ENCODE measurements at places on chromosomes 1 and 21.

- no peak for DNase-seq
Measured at GRCh38 chr1:93475681-93476080, 27.8 kb downstream of the FNBP1L start.

- no peak for DNase-seq
Measured at GRCh38 chr1:66182551-66183178, 351.3 kb upstream of the SGIP1 start.

DNA sequence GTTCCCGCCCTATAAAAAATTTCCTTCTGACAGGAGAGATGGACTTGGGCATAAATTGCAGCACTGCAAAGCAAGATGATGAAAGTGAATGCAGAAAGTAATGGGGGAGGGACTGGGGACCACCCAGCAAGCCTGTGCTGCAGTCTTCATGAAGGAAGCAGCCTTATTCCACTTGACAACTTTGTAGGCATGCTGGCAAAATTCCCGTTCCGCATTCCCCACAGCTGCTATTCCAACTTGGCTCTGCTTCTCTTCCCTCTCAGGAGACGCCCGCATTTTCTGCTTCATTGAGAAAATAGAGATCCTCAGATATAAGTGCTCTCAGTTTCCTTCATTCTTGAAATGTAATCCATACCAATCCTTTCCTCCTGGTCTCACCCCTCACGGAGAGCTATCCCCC lies 2.4 kb downstream of the HMGB4 start:
- DNase-seq: no peak

GRCh38 chr1:54276617-54277450 lies 76.9 kb downstream of the MRPL37 start:
- DNase-seq: no peak

DNA sequence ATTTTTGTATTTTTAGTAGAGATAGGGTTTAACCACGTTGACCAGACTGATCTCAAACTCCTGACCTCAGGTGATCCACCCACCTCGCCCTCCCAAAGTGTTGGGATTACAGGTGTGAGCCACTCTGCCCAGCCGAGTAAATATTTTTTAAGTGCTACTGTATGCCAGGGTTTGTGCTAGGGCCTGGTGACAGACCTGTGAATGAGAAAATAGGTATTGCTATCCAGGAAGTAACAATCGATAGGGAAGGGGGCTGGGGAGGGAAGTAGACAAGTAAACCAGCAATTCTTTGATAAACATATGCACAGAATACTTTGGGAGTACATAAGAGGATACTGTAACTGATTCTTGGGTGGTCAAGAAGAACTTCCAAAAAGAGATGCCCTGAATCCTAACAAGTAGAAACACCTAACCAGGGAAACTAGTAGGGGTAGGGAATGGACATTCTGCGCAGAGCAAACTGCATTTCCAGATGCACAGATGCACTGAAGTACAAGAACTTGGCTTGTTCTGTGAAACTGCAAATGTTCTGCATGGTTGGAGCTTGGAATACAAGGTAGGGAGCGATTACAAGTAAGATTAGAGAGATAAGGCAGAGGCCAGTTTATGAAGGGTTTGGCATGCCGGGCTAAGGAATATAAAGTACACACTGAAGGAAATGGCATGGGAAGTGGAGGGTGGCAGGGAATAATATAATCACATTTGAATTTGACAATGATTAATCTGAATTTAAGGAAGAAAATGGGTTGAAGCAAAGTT lies 19.0 kb upstream of the DOCK7 start:
- DNase-seq: no peak

GRCh38 chr1:217261636-217262035 lies 369.3 kb downstream of the GPATCH2 start:
- DNase-seq: no peak

DNA sequence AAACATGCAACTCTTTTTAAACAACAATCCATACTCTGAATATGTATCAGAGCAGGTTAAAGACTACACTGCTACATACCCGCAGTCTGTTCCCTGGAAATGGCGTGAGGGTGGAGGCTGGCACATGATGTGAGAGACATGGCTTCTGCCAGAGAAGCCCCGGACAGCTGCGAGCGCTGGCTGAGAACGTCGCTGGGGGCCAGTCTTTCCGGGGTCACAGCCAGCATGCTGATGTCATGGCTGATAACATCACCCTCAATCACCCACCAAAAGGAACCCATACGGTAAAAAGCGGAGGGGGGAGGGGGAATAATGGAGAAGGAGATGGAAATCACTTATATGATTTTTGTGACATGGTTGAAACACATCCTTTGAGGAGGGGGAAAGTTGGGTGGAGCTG lies 29.1 kb downstream of the C1orf198 start:
- DNase-seq: no peak

- DNase-seq: no peak
Measured at GRCh38 chr1:110462964-110463363, 12.0 kb downstream of the PROK1 start.

- DNase-seq: no peak
Measured at GRCh38 chr1:230456478-230456877, 30.3 kb upstream of the PGBD5 start.

- DNase-seq: no peak
Measured at GRCh38 chr1:29961293-29962059, 725.2 kb downstream of the PTPRU start.

- DNase-seq: no peak
Measured at GRCh38 chr1:104387716-104388508, 638.2 kb downstream of the AMY1C start.

DNA sequence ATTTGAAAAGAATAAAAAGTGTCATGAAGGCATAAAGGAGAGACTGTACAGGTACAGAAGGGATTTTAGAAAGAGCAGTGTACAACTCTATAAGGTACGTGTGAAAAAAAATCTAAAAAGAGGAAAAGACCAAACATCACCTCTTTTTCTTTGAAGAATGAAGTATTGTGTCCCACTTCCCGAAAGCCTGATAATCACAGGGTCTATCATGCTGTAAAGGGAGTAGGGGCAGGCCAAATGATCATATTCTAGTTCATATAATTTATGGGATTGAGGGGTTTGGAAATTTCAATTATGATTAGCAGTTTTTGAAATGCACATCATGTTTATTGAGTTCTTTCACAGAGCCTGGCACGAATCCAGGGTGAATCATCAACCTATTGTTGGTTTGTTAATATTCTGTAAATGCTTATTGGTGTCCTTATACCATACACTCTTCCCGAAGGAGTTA lies 910 bp upstream of the RERE start:
- peak; percentile 29 for DNase-seq

- DNase-seq: no peak
Measured at GRCh38 chr1:207747627-207748492, 4.0 kb upstream of the CD46 start.

- DNase-seq: no peak
Measured at GRCh38 chr1:180815188-180815587, 97.5 kb upstream of the KIAA1614 start.

GRCh38 chr1:111176678-111177077 lies 23.8 kb downstream of the DENND2D start:
- DNase-seq: no peak

All from CD8-positive, alpha-beta T cell (primary cell).